ENCODE measurements at places on chromosomes 7 and 10.

DNA sequence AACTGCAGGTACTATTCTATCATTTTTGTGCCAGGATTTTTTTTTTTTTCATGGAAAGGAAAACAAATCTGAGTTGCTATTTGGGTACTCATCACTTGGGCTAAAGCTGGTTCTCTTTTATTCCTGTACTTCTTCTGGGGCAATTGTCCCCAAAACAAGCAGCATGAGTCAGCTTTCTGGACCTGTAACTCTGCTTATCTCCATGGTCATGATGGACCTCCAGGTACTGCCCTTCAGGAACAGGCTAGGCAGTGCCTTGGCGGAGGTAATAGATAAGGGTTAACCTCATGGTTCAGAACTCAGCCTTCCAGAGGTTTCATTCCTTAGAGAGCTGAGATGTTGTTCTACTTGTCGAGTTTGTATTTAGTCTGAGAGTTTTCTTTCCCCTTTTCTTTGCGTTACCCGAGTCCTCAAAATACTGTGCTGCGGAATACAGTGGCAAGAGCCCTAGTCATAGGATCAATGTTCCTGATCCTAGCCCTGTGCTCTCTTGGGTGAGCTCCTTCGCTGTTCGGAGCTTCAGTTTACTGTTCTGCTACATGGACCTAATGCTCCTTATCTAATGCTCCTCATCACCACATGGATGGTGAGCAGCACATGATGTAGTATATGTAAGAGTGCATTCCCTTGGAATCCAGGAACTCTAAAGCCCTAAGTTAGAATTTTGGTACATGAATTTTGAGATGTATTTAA is 74.6 kb downstream of the LRGUK start:
- no peak for DNase-seq

- DNase-seq = no peak
Measured at GRCh38 chr10:30389543-30389942, 40.5 kb upstream of the MTPAP start.

DNA sequence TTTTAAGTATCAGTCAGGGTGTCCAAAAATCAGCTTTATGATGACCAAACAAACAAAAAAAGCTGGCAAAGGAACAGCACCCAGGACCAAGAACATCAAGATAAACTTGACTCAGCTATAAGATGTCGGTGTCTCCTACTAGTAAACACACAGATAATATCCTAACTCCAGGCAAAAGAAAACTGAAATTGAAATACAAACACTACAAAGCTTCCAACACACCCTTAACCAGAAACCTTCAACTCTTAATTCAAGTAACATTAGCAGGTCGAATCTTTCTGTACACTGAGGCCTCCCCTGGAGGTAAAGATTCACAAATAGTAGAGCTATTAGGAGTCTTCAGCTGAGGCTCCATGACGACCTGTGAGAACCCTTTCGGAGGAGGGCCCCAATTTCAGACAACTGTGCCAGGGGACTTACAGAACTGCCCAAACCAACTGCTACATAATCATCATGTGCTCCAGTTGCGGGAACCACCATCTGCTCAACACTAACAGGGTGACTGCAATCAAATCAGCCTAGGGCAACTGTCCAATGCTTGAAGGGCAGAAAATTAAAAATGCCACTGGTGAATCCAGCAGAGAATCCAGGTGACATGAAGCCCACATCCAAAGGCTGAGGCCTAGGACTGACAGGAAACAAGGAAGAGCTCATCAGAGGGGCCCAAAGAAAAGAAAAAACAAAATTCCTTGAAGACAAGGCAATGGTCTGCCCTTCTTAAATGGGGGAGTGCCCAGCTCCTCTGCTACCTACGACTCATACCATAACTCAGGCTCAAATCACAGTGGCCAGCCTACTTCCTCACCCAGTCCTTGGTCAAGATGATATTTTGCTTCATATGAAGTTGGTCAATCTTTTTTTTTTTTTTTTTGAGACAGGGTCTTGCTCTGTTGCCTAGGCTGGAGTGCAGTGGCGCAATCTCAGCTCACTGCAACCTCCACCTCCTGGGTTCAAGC is 20.0 kb downstream of the XPNPEP1 start:
- no peak for DNase-seq

- DNase-seq = no peak
Measured at GRCh38 chr10:124142960-124143359, 49.6 kb upstream of the CHST15 start.

DNA sequence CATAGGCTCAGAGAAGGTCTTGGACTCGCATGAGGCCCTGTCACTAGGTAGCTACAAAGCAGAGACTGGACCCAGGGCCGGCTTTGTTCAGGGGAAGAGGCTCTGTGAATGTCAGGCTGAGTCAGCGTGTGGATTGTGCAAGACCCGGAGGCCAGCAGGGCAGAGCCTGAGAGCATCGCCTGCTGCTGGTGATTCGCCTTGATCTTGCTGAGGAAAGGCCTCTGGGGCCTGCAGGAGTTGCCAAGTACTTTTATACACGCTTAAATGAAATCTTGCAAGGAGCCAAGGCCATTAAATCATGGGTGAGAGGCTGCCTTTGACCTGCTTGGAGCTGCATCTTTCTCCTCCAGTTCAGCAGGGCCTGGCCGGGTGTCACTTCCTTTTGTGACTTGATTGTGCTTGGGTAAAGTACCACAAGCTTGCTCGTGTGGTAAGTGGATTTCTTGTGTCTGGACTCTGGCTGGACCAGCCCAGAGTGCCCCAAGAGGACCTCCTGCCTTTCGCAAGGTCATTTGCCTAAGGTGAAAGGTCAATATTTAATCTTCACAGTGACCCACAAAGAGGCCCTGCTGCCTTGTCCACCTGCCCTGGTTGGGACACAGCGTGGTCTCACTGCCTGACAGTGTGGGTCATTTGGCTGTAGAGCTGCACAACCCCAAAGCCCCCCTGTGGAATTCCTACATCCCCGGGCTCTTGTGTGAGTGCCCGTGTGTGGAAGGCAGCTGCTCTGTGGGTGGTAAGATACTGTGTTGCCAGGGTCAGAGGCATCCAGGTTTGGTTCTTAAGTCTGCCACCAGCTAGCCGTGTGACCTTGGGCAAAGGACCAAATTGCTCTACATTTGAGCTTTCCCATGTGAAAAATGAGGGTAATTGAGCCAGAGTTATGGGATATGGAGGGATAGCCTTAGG is 38.6 kb upstream of the SH2D4B start:
- peak; percentile 52 for DNase-seq

- peak; percentile 87 for DNase-seq
Measured at GRCh38 chr7:148983200-148984146, 44.8 kb downstream of the PDIA4 start.

DNA sequence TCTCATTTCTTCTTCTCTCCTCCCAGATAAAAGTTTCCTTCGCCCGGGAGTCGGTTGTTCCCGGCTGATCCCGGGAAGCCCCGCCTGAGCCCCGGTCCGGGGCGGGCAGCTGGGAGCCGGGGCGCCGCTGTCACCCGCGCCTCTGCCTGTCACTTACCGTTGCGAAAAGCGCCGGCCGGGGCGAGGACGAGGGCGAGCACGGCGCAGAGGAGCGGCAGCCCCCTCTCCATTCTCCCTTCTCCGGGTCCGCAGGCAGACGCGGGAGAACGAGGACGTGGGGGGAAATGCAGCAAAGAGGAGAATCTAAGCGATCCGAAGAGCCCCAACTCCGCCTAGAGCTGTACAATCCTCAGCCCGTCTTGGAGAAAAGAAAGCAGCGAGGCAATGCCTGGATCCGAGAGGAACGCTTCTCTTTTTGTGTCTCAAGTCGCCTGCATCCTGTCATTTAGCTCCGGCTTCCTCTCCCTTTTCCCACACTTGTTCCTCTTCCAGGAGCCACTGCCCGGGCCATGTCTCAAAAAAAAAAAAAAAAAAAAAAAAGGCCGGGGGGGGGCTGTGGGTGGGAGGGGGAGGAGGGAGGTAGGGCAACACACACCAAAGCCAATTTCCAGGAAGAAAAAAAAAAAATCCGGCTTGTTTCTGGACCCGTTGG is at the start of gene NRP1:
Gene NRP1 (minus strand): TSS at position 515 of the 652 bp plus-strand sequence. CDS start 285 bp downstream, at position 230.
- no peak for DNase-seq

GRCh38 chr7:94088560-94088959 is 84.4 kb upstream of the BET1 start:
- no peak for DNase-seq

GRCh38 chr7:95584769-95585425 is 11.4 kb downstream of the PDK4 start:
- DNase-seq = no peak

- DNase-seq = no peak
Measured at GRCh38 chr7:108592646-108593201, 23.1 kb downstream of the DNAJB9 start.

DNA sequence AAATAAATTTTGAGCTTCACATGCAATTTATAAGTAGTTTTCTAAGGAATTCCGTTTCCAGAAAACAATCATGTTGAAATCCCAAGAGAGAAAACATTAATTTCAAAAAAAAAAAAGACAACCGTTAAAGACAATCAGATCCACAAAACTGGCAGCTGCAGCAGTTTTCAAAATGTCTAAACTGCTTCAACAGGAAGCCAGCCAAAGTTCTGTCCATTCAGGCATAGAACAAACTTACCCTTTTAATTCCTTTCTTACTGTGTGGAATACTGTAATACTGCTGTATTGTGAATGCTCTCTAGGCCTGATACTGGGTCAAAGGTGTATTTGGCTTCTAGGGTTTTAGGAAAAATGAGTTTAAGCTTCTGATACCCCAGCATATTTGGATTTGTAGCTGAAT is 31.6 kb downstream of the HOXA1 start:
- DNase-seq = no peak

DNA sequence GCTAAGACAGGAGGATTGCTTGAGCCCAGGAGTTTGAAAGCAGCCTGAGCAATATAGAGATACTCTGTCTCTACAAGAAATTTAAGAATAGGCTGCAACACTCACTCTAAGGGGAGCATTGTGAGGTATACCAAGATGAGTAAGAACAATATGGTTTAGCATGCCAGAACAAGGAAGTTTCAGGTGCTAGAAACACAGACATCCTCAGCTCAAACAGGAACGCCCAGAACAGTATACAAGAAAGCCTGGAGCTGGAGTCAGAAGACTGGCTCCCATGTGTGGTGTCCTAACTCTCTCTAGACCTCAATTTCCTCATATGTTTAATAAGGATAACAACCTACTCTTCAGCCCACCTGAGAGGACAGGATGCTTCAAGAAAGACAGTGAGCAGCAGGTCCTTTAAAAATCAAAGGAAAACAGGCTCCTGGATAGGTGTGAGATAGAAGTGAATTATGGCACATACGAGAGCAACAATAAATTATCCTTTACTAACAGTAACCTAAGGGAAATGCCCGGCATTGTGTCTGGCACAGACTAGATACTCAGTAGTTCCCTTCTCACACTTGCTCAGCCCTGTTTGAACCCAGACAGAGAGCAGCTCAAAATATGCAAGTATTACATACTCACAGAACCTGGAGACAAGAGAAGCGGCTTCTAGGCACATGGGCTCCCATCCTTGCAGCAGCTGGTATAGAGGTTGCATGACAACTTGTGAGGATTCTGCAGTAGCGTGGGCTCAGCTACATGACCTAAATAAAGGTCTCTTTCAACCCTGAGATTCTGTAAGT is 45.4 kb downstream of the KAT6B start:
- no peak for DNase-seq

DNA sequence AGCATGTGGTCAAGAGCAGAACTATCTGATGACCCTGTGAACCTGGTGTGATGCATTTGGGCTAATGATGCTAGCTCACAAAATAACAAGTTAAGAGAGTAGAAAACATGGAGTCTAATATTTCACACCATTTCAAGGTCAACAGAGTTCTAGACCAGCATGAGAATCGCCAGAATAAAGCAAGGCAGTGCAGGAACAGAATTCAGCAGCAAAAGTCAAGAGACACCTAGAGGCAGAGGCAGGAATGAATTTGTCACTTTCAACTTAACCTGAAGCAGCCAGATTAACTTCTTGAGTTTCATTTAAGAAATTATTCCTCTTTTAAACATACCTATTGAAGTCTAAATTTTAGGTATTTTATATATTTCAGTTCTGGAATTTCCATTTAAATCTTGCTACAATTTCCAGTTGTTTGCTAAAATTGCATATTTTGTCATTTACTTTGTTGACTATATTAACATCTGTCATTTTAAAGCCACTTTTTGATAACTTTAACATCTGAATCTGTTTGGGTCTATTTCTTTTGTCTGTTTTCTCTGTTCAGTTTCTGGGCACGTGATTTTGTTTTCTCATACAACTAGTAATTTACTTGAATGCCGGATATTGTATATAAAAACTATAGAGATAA is 44.2 kb upstream of the PRSS58 start:
- DNase-seq = no peak

DNA sequence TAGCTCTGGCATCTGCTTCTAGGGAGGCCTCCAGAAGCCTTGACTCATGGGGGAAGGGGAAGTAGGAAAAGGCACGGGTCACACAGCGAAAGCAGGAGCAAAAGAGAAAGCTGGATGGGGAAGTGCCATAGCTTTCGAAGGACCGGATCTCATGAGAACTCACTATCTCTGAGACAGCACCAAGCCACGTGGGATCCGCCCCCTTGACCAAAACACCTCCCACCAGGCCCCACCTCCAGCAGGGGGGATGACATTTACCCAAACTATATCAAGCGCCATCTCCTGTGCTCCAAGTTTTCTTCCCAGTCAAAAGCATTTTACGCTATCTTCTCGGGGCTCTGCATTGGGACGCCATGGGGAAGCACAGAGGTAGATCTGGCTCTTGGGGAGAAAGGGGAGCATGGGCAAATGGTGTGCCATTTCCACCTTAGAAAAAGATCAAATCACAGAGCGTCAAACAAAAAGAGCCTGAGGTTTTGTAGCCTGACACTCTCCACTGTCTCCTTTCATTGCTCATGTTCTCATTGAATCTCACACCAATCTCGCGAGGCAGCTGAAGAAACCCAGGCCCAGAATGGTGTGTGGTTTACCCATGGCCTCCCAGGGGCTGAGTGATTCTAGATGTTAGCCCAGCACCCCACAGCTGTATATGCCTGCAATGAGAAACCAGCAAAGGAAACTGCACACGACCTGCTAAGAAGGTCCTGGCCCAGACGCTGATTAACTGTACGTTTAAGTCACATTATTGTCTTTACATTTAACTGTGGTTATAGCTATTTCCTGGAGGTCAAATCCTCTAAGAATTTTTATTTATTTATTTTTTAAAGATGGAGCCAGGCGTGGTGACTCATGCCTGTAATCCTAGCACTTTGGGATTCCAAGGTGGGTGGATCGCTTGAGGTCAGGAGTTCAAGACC is 8.1 kb upstream of the OLAH start:
- no peak for DNase-seq

- no peak for DNase-seq
Measured at GRCh38 chr10:105699504-105699903, 1058.4 kb downstream of the SORCS3 start.

DNA sequence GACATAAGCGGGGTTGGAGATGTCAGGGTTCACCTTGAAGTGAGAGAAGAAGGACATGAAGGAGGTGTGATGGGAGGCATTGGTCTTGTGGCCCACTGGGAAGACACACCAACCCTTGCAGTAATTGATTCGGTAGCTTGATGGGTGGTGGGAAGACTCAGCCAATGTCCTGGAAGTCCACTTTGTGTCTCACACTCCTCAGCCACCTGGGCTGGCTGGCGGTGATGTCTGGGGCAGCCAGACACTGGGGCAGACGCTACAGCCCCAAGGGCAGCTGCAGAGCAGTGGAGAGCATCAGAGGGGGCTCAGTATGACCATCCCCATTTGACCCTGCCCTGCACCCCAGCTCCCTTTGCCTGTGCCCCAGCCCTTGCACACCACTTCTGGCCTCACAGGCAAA is 16.7 kb upstream of the DRGX start:
- DNase-seq = no peak

GRCh38 chr10:80144067-80144695 is 11.7 kb downstream of the PLAC9 start:
- DNase-seq = peak; percentile 15

- DNase-seq = no peak
Measured at GRCh38 chr7:118590107-118590506, 365.6 kb downstream of the ANKRD7 start.
